Activated CD4-positive, alpha-beta T cell treated with anti-CD3 and anti-CD28 coated beads for 1 hour (primary cell): ENCODE measurements at places on chromosomes 7 and 10.

GRCh38 chr10:29636178-29636577 is 1.4 kb upstream of the SVIL start:
- no peak for DNase-seq

DNA sequence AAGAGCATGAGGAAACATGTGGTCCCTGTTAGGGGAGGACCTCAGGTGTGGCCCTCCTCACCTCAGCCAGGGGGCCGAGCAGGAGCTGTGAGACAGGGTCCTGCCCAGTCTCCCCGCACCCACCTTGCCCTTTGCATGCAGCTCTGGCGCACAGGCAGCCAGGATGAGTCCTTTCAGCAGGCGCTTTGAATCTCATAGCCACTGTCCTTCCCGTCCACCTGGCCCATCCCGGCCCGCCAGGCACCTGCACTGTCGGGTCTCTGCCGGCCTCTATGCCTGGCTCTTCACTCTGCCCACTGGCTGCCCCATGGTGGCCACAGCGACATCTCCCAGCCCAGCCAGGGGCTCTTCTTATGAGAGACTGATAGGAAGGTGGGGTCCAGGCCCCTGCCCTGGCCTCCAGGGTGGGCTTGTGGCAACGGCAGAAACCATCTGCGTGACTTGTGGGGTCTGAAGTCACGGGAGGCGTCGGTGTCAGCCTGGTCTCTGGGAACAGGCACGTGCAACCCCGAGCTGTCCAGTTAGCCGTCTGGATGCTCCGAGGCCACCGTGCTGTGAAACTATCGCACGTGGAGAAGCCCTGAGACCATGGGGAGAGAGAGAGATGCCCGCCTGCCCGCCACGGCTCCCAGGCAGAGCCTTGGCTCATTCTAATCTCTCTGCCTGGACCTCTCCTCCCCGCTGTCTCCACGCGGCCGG is 37.4 kb downstream of the FOXL3 start:
- no peak for DNase-seq

DNA sequence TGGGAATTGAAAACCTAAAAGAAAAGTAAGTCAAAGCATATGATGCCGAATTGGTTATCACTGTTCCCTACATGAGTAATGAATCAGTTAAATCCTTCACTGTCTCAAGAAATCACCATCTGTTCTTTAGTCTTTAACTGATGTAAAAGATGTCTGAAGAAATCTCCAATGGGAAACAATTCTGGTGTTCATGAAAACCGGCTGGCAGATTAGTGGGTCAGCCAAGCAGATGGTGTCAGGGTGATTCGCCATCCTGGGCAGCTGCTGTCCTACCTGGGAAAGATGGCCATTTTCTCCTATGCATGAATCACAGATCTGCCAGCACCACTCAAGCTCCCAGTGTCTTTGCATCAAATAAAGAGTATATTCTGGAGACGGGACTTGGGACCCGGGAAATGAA is 925.2 kb upstream of the GHITM start:
- no peak for DNase-seq

DNA sequence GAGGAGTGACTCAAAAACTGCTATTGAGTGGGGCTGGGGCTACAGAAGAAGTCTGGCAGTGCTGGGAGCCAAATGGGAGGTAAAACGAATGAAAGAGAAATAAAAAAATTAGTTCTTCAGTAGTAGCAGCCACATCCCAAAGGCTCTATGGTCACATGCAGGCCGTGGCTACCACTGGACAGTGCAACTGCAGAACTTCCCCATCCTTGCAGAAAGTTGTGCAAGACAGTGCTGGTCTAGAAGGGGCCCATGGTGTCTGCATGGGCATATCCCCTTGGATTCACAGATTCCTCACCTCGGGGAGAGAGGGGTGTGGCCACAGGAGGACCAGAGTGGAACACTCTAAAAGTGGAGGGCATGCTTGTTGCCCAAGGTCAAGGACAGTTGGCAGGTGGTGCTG is 47.6 kb downstream of the RPS24 start:
- DNase-seq = no peak

DNA sequence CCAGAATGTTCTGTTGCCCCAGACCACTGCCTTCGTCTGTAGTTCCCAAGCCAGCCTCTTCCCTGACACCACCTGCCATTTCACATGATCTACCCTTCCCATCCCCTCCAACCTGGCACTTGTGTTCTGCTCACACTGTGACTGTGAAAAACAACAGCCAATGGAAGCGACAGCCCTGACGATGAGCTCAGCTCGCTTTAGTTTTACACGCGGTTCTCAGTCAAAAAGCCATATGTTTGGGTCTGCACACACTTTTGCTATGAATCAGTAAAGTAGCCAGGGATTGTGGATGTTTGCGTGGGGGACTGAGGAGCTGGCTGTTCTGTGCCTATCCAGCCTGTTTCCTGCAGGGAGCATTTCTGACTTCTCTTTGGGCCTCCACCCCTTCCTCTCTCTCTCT is 282.7 kb downstream of the WDR11 start:
- DNase-seq = no peak

DNA sequence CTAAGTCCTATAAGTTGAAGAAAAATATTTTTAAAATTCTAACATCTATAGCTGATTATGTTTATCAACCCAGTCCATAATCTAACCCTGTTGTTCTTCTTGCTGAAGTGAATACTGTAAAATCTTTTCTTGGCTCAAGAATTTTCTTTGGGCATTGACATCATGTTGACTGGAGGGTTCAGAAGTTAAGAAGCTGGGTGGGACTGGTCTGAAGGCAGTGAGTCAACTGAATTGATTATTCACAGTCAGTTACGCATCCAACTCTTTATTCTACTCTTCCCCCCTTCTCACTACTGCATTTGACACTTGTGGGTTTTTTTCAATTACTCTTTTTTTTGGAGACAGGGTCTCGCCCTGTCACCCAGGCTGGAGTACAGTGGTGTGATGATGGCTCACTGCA is 31.0 kb downstream of the DENND2A start:
- no peak for DNase-seq

GRCh38 chr7:25014756-25015155 is 34.8 kb upstream of the OSBPL3 start:
- DNase-seq = no peak

GRCh38 chr10:17989908-17990767 is 38.4 kb downstream of the SLC39A12 start:
- DNase-seq = no peak

- peak; percentile 93 for DNase-seq
Observed at GRCh38 chr7:604001-604883, 84.6 kb upstream of the PDGFA start.

DNA sequence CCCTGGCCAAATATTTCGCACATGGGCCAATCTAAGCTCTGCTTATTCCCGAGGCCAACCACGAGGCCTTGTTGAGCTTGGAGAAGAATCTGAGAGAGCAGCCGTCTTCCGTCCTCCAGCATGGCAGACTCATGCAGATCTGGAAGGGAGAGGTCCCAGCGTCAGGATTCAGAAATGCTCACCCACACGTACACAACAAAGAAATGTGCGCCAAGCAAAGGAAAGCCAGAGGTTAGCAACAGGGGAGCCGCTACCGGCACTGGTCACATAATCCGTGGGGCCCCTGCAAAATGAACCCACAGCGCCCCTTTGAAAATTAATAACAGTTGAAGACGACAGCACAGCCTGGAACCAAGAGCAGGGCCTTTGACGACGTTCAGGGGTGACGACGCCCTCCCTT is 25.4 kb upstream of the PRKAG2 start:
- DNase-seq = no peak

DNA sequence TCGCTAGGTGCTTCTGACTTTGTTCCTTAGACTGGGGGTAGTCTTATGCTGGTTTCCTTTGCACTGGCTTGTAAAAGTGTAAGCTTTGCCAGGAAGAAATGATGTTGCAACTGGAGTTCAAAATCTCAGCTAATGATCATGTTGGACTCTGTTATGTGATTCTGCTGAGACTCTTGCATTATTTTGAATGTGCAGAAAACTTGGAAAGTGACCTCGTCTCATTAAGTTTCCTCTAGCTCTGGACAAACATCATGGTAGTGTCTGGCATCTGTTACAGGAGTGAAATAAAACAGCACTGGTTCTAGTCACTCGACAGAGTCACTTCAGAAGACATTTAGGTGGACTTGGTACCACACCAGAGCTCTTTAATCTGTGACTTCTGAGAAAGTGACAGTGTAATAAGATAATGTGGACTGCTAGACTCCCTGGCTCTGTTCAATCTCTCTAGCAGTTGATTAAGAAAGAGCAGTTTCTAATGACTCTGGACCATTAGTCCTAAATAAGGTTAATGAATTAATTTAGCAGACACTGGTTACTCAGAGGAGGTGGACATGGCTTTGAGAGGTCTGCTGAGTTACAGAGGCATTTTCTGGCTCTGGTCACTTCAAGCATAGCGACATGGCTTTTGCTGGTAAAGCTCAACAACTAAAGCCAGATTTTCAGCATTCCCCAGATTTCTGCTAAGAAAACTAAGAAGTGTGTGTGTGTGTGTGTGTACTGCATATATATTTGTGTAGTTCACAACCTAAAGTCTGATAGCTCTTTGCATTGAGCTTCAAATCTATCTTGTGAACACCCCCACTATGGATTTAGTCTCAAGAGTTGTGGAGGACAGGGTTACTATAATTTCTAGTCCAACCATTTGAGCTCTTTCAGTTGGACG is 2.0 kb downstream of the NRP1 start:
- DNase-seq = no peak

DNA sequence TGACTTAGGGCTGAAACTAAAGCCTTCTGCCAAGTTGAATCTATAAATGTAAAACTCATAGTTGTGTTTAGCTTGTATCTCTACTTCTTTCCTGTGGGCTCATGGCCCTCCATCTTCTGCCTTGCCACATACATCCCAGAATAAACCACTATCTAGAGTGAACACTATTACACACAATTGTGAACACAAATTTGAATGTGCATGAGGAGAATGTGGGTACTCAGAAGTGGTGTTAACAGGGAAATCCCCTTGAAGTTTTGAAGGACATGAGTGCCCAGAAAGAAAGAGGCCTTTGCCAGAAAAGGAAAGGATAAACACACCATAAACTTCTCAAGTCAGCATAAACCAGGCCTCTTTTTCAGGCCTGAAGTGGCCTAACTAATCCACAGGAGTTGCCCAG is 20.2 kb upstream of the CCNJ start:
- no peak for DNase-seq

DNA sequence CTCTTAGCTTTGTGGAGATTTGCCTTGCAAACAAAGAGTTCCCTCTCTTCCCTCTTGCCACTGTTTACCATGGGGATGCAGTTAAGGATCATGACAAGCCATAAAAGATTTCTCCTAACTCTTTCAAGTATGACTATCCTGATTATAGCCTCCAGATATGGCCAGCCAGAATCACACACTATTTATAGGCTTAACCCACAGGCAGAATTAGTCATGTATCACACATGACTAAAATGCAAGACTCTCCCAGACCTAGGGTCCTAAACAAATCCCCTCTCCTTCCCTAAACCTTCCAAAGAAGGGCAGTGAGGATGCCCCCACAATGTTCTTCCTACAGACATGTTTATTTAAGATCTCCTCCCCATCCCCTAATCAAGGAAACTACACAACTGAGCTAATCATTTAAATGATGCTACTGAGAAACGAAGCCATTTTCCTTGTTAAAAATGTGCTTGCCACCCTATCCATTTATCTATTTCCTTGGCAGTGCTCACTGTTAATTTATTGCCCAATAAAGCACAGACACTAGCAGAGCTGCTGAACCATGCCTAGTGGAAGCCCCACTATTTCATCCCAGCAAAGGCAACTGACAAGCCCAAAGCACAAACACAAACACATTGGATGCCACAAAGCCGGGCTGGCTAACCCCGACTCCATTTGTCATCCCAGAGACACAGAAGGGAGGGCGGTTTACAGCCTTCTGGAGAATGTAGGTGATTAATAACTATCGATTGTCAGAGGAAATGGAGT is 363.4 kb downstream of the KCNMA1 start:
- no peak for DNase-seq

GRCh38 chr7:52862321-52862720 is 173.1 kb upstream of the POM121L12 start:
- DNase-seq = no peak

- no peak for DNase-seq
Observed at GRCh38 chr10:24701447-24701846, 22.2 kb downstream of the ARHGAP21 start.

DNA sequence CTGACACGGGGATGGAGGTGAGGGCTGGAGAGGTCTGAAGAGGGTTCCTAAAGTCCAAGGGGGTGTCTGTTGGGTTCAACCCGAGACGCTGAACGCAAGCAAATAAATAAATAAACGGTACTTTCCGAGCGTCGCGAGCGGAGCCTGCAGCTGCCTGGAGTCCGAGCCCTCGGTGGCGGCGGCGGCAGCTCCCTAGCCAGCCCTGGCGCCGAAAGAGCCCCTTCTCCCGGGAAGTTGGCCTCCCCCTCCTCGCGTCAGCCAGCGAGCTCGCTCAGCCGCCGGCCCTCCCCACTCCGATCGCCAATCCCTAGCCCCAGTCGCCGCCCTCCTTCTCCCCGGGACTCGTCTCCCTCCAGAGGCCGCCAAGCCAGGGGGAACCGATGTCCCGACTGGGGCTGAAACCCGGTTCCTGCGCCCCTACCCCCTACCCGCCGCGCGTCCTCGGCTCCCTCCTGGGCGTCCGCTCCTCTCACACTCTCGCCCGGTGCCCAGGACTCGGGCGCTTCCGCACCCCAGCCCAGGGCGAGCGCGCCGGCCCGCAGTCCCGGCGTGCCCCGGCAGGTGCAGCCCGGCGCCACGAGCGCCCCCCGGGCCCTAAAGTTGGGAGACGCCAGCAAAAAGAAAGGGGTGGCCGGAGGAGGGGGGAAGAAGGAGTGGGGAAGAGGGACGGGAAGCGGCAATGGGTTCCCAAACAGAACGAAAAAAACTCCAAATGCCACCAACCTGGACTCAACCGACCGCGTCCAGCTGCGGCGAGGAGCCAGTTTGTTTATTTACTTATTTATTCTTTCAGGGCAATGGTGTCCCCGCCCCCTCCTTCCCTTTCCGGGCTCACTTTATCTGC is at the start of gene GFRA1:
Gene GFRA1, minus strand, starts transcription at position 767 of the 844 bp plus-strand sequence. CDS start 1,177 bp downstream, outside the sequence.
- DNase-seq = no peak

- DNase-seq = no peak
Observed at GRCh38 chr10:71084061-71084817, 128.1 kb upstream of the UNC5B start.

- DNase-seq = no peak
Observed at GRCh38 chr10:121536310-121536913, 61.8 kb downstream of the FGFR2 start.

GRCh38 chr10:128180843-128181242 is 54.6 kb upstream of the MKI67 start:
- no peak for DNase-seq

GRCh38 chr7:55100544-55101327 is 81.9 kb downstream of the EGFR start:
- DNase-seq = no peak

- no peak for DNase-seq
Observed at GRCh38 chr10:6704896-6705295, 124.8 kb upstream of the PRKCQ start.

GRCh38 chr10:58438340-58438871 is 53.2 kb downstream of the TFAM start:
- DNase-seq = no peak

GRCh38 chr10:98106531-98106930 is 27.9 kb upstream of the R3HCC1L start:
- DNase-seq = no peak

GRCh38 chr7:36185756-36186155 is 32.7 kb downstream of the EEPD1 start:
- no peak for DNase-seq

GRCh38 chr10:71604324-71605018 is 115.1 kb downstream of the C10orf105 start:
- no peak for DNase-seq
